Liver (tissue), 10 donors: ENCODE measurements at places on chromosomes 13 and 19. TPM values are rescaled to one million over a fixed set of nuclear protein-coding genes. Genes with fewer than 3 reads are reported as not detected.

DNA sequence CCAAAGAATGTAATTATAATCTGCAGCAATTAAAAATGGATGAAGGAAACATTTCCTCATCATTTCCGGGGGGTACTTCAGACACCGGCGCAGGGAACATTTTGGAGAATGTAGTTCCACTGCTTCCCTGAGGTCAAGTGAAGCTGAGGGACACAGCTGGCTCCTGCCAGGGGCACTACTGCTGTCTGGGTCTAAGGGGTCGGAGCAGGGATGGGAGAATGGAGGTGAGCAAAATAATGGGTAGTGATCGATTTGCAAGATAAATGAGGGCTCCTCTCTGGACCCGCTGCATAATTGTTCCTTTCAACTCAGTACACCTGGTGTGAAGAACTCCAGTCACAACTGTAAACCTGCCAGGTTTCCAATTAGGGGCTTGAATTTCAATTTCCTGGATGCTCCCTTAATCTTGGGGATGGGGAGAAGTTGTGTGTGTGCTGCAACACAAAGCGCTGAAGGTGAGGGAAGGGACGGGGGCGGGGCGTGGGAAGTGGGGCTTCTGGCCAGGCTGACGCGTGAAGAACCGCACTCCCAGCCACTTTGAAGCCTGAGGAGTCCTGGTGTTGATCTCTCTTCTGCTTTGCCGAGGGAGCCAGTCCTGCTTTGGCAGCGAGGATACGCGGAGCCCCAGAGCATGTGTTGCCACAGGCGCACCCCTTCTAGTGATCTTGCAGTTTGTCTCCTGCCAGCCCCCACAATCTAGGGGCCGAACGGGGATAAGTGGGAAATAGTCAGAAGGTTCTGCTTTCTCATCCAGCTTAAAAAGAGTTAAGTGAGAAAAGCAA lies 57.9 kb upstream of the PCDH8 start:
- no peak overlapping the region for H3K27ac ChIP-seq
- no peak for DNase-seq
- no peaks in the 10 kb centered on the region for H3K27me3 ChIP-seq

- no peak for DNase-seq
- H3K4me3 ChIP-seq: no peak overlapping the region
- no peaks in the 10 kb centered on the region for H3K27me3 ChIP-seq
- peaks cover 37% of the 10 kb centered on the region for H3K4me1 ChIP-seq
Measured at GRCh38 chr19:37928527-37929286, 21.7 kb downstream of the SIPA1L3 start.

DNA sequence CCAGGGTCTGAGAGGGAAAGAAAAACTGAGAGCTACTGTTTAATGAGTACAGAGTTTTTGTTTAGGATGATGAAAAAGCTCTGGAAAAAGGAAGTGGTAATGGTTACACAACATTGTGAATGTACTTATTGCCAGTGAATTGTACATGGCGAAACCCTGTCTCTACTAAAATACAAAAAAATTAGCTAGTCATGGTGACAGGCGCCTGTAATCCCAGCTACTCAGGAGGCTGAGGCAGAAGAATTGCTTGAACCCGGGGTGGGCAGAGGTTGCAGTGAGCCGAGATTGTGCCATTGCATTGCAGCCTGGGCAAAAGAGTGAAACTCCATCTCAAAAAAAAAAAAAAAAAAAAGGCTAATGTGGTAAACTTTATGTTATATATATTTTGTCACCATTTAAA lies 96.3 kb downstream of the VWA8 start:
- H3K27ac ChIP-seq: no peak overlapping the region
- H3K27me3 ChIP-seq: no peaks in the 10 kb centered on the region
- peaks cover 4% of the 10 kb centered on the region for H3K36me3 ChIP-seq
- DNase-seq: no peak

The UBE2M gene
- 12.1 TPM for total RNA-seq

- no peak for DNase-seq
- H3K36me3 ChIP-seq: no peaks in the 10 kb centered on the region
- H3K27me3 ChIP-seq: no peaks in the 10 kb centered on the region
- H3K4me1 ChIP-seq: no peaks in the 10 kb centered on the region
- H3K4me3 ChIP-seq: no peak overlapping the region
Measured at GRCh38 chr13:44815623-44816022, 173.6 kb downstream of the NUFIP1 start.

The FCAR gene
- 2.4 TPM for total RNA-seq

GRCh38 chr13:98782654-98783053 lies 30.2 kb upstream of the SLC15A1 start:
- no peaks in the 10 kb centered on the region for H3K4me1 ChIP-seq
- H3K27me3 ChIP-seq: no peaks in the 10 kb centered on the region
- no peaks in the 10 kb centered on the region for H3K36me3 ChIP-seq

- no peak overlapping the region for H3K4me3 ChIP-seq
- no peak for DNase-seq
- no peaks in the 10 kb centered on the region for H3K27me3 ChIP-seq
- H3K27ac ChIP-seq: peak overlapping the region; percentile 49
Measured at GRCh38 chr13:98324105-98324504, 147.0 kb upstream of the RNF113B start.

GRCh38 chr19:49690656-49691242 lies at the start of gene CPT1C:
CPT1C (plus strand) TSS chr19:49691116; CDS start chr19:49692253, 1,137 bp downstream.
- H3K4me1 ChIP-seq: peaks cover 33% of the 10 kb centered on the region
- DNase-seq: no peak
- no peaks in the 10 kb centered on the region for H3K36me3 ChIP-seq
- H3K27ac ChIP-seq: peak within 1 kb of the TSS; percentile 40

The ZNF610 gene
- total RNA-seq: 0.89 TPM

DNA sequence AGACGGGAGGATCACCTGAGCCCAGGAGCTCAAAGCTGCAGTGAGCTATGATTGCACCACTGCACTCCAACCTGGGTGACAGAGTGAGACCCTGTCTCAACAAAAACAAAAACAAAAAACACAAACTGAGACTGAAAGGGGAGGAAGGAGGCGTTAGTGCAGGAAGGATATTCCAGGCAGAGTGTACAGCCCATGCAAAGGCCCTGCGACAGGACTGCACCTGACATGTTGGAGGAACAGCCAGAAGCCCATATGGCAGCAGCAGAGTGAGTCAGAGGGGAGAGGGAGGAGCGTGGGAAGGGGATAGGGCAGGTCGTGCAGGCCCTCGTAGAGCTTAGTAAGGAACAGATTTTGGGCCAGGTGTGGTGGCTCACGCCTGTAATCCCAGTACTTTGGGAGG lies 3.2 kb downstream of the ZNRF4 start:
- H3K27ac ChIP-seq: no peak overlapping the region
- no peak for DNase-seq
- no peaks in the 10 kb centered on the region for H3K36me3 ChIP-seq
- H3K4me1 ChIP-seq: no peaks in the 10 kb centered on the region

- H3K27me3 ChIP-seq: no peaks in the 10 kb centered on the region
- no peak overlapping the region for H3K27ac ChIP-seq
- no peak overlapping the region for H3K4me3 ChIP-seq
Measured at GRCh38 chr13:97018029-97018819, 23.9 kb upstream of the OXGR1 start.

DNA sequence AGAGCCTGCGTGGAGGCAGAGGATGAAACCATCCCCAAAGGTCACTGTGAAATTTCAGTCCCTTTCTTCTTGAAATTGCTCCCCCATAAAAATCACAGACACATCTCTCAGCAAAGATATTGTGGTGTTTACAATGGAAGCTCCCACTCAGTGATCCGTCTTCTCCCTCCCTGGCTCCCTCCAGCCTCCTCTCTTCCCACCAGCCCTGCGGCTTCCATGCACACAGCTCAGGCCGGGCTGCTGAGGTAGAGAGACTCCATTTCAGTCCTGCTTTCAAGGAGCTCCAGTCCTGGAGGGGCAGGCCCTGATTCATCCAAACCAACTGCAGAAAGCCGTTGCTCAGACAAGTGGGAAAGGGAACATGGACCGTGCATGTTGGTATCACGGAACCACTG lies 24.0 kb upstream of the MIER2 start:
- no peak overlapping the region for H3K27ac ChIP-seq
- no peaks in the 10 kb centered on the region for H3K36me3 ChIP-seq
- no peak overlapping the region for H3K4me3 ChIP-seq
- DNase-seq: no peak
- no peaks in the 10 kb centered on the region for H3K27me3 ChIP-seq
- no peaks in the 10 kb centered on the region for H3K4me1 ChIP-seq

- no peaks in the 10 kb centered on the region for H3K27me3 ChIP-seq
- no peak overlapping the region for H3K27ac ChIP-seq
- H3K4me3 ChIP-seq: no peak overlapping the region
- H3K36me3 ChIP-seq: peaks cover 23% of the 10 kb centered on the region
- no peak for DNase-seq
- H3K4me1 ChIP-seq: no peaks in the 10 kb centered on the region
Measured at GRCh38 chr19:9295411-9295849, 14.2 kb downstream of the ZNF699 start.

The CATSPERD gene
- total RNA-seq: not detected

DNA sequence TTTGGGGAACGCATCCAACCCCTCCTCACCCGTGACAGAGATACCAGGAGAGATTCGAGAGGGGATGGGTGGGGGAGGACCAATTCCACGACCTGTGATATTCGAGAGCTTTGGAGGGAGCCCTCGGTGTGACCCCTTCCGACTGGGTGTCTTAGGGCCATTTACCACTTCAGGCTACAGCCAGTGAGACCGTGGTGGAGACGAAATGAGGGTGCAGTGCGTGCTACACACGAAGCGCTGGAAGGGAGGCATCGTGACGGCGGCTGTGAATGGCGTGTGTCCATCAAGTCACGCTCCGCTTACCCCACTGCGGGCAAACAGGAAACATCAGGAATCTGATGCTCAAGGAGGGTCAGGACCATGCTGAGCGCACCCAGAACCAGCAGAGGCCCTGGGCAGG lies 10.4 kb downstream of the CTU1 start:
- no peak overlapping the region for H3K4me3 ChIP-seq
- no peak for DNase-seq
- H3K27ac ChIP-seq: no peak overlapping the region
- H3K27me3 ChIP-seq: no peaks in the 10 kb centered on the region
- H3K36me3 ChIP-seq: peaks cover 6% of the 10 kb centered on the region
- peaks cover 3% of the 10 kb centered on the region for H3K4me1 ChIP-seq
